ENCODE measurements at places on chromosomes 4 and X.

DNA sequence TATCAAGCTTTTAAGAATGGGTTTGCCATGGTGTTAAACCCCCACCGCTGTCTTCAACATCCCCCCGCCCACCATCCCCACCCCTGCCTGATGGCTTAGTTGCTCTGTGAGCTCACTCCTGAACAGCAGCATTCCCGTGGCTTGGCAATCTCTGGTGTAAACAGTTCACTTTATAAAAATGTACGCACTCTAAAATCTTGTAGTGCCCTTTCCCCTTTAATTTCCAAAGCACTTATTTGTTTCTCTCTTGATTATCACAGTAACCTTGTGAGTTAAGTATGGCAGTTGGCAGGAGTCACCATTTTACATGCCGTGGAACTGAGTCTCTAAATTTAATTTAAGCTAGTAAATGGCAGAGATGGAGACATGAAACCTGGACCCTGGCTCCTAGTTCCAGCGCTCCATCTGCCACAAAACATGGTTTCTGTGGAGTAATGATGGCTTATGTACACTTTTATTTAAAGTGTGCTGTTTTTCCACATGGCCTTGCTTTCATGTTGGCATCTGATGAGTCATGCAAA, 123.1 kb downstream of the AFF1 start:
- no peak for DNase-seq

DNA sequence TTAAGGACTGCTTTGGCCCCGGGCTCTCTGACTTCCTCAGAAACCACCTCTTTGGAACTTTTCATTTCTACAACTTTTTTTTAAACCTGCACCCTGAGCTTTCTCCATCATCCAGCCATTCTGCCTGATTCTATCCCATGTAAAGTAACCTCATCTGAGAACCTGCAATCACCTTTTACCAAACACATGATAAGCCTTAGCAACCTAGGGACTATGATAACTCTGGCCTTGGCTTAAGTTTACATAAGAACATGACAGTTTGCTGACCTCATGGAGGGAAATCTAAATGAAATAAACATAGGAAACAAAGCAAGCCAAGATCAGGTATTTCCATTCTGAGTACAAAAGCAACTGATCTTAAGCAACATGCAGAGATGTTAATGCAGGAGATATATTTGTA, 15.7 kb upstream of the TMEM150C start:
- no peak for DNase-seq

DNA sequence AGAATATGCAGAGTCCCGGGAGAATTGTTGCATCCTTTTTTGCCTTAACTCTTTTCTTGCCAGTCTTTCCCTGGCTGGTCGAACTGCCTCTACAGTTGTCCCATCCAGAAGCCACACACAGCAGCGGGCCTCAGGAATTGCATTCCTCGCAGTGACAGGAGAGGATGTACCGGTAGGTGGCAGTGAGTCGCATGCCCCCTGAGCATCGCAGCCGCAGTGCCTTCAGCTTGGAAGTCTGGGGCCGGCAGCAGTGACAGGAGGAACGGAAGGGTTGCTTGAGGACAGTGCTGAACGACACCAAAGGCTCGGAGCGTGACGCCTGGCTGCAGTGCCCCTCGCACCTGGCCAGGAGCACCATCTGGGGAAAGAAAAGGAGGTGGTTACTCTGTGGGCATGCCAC, 23.5 kb downstream of the NDP start:
- no peak for DNase-seq

- DNase-seq = no peak
These were observed 180.5 kb upstream of the RBPJ start for GRCh38 chr4:26140150-26140898.

DNA sequence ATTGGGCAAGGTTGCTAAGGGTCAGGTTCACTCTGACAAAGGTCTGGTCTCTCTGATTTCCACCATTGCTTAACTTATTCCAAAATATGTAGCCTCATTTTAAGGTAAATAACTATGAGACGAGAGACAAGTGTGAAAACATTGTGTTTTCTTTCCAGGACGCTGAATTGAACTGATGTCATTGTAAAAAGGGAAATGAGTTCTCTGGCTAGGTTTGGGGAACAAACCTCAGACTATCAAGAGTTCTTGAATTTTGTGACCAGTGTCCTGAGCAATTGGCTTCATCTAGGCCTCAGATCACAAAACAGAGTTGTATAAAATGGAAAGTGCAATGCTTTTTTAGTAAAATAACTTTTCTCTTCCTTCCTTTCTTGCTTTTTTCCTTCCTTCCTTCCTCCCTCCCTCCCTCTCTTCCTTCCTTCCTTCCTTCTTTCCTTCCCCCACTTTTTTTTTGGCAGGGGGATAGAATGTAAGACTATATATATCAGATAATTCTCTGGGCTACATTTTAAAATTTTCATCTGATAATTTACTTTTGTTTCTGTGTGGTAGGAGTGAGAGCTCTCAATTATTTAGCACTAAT, 30.8 kb upstream of the CXCL8 start:
- DNase-seq = no peak
